ENCODE measurements at places on chromosomes 2 and 18. TPM values are rescaled to one million over a fixed set of nuclear protein-coding genes. Genes with fewer than 3 reads are reported as not detected.

IAH1 gene
- 64.9 TPM for total RNA-seq

CYP27A1 gene
- 0.19 TPM for total RNA-seq

RTP5 gene
- not detected for total RNA-seq

SPTBN1 gene
- 128 TPM for total RNA-seq

VIT gene
- total RNA-seq = 11.6 TPM

ZNF2 gene
- 2.9 TPM for total RNA-seq

ABCA12 gene
- total RNA-seq = 0.08 TPM

SERPINB4 gene
- total RNA-seq = not detected

PCARE gene
- total RNA-seq = not detected

CBLN2 gene
- total RNA-seq = not detected

CAMKMT gene
- 5.1 TPM for total RNA-seq

- H3K27ac ChIP-seq = no peak overlapping the region
- no peak for DNase-seq
- no peaks in the 10 kb centered on the region for H3K4me1 ChIP-seq
- H3K4me3 ChIP-seq = no peak overlapping the region
- H3K36me3 ChIP-seq = no peaks in the 10 kb centered on the region
These were observed 157.0 kb downstream of the ERBB4 start for GRCh38 chr2:212381428-212382102.

DNA sequence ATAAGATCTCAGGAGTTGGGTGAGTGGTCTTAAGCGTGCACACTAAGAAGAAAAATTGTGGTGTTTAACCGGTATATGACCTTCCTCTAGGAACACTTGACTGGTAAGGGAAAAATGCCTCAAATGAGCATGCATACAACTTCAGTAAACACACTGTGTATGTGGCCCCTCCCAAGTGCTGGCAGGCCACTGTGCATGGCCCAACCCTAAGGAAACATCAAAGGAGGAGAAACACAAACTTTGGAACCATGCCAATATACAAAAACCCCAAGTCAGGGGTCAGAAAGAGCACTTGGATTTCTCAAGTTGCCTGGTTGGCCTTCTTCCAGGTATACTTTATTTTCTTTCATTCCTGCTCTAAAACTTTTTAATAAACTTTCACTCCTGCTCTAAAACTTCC, 308.9 kb upstream of the LRRTM4 start:
- no peak for DNase-seq
- no peak overlapping the region for H3K4me3 ChIP-seq
- no peak overlapping the region for H3K27ac ChIP-seq
- H3K27me3 ChIP-seq = no peaks in the 10 kb centered on the region
- H3K36me3 ChIP-seq = peaks cover 12% of the 10 kb centered on the region

GRCh38 chr2:181241366-181241765, 215.8 kb upstream of the ITGA4 start:
- no peak for DNase-seq
- H3K4me1 ChIP-seq = 0 out of 2 replicates have a peak, but pooled peaks cover 6% of the 10 kb centered on the region
- H3K36me3 ChIP-seq = no peaks in the 10 kb centered on the region
- H3K27ac ChIP-seq = no peak overlapping the region

DNA sequence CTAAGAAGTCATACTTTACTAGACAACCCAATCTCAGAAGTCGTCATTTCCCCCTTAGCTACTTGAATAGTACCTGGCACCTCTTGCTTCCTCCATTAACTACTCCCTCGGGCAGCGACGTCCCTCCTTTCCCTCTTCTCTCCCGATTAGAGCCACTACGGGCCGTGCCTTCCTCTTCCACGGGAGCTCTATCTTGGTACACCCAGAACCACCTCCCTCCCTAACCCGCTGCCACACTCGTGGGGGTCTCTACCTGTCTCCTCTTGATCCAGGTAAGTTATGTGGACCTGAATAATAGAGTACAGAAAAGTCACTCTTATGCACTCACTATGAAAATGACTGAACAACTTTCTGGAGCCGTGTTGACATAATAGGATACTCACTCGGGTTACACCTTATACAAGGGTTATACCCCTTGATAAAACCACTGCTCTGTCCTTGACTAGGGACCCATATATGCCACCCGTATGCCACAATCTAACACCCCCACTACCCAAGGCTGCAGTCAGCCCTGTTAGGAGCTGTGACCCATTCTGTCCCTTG, 595 bp upstream of the HDHD2 start:
- peak overlapping the region; percentile 93 for H3K27ac ChIP-seq
- peaks cover 38% of the 10 kb centered on the region for H3K4me1 ChIP-seq
- peak overlapping the region; percentile 94 for H3K4me3 ChIP-seq
- DNase-seq = no peak
- peaks cover 22% of the 10 kb centered on the region for H3K36me3 ChIP-seq

DNA sequence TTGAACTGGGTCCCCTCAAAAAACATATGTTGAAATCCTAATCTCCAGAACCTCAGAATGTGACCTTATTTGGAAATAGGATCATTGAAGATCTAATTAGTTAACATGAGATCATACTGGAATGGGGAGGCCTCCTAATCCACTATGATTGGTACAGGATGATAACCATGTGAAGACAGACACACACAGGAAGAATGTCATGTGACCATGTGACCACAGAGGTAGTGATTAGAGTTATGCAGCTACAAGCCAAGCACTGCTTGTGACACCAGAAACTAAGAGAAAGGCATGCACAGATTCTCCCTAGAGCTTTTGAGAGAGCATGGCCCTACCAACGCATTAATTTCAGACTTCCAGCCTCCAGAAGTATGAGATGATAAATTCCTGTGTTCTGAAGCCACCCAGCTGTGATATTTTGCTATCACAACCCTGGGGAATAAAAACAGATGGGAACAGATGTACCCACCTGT, 47.0 kb upstream of the TGIF1 start:
- peaks cover 28% of the 10 kb centered on the region for H3K27me3 ChIP-seq
- H3K27ac ChIP-seq = no peak overlapping the region
- no peak for DNase-seq
- H3K36me3 ChIP-seq = no peaks in the 10 kb centered on the region

DNA sequence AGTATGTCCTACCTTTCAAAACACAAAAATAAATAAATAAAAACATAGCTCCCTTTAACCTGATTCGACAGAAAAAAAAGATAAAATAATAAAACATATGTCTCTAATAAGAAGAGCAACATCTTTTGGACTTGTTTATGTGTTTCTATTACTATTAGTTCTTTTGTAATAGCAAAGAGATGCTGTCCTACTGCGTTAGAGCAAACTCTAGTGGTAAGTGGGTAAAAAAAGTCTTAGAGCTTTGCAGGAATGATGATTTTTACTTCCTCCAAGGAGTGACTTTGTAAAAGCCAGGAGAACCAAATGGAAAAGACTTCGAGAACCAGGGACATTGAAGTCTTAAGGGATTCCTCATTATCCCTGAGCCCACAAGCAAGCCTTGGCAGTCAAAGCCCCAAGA, 450.1 kb downstream of the METTL4 start:
- DNase-seq = no peak
- no peaks in the 10 kb centered on the region for H3K36me3 ChIP-seq
- no peaks in the 10 kb centered on the region for H3K4me1 ChIP-seq
- H3K27ac ChIP-seq = no peak overlapping the region
- peaks cover 8% of the 10 kb centered on the region for H3K27me3 ChIP-seq

- no peak overlapping the region for H3K4me3 ChIP-seq
- H3K36me3 ChIP-seq = peaks cover 5% of the 10 kb centered on the region
- H3K4me1 ChIP-seq = no peaks in the 10 kb centered on the region
- DNase-seq = no peak
- H3K27ac ChIP-seq = no peak overlapping the region
- no peaks in the 10 kb centered on the region for H3K27me3 ChIP-seq
These were observed 138.9 kb upstream of the KLHL14 start for GRCh38 chr18:32911660-32912284.

DNA sequence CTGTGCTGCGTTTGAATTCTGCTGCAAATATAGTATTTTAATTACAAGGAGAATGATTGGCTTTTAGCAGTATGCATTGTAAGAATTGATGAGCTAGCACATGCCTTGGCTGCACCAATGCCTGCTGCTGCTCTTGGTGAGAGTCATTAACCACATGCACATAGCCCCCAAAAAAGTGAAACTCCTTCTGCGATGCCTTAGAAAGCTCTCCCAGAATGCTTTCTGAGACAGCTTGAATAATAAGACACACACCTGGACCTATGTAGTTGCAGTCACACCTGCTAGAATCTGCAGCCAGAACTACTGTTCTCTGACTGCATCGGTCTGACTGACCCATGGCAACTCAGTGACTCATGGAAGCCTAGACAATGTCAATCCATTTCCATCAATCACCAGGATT, 170.1 kb upstream of the DDX18 start:
- no peak overlapping the region for H3K27ac ChIP-seq
- peaks cover 8% of the 10 kb centered on the region for H3K36me3 ChIP-seq
- no peaks in the 10 kb centered on the region for H3K27me3 ChIP-seq
- no peaks in the 10 kb centered on the region for H3K4me1 ChIP-seq
- H3K4me3 ChIP-seq = no peak overlapping the region

DNA sequence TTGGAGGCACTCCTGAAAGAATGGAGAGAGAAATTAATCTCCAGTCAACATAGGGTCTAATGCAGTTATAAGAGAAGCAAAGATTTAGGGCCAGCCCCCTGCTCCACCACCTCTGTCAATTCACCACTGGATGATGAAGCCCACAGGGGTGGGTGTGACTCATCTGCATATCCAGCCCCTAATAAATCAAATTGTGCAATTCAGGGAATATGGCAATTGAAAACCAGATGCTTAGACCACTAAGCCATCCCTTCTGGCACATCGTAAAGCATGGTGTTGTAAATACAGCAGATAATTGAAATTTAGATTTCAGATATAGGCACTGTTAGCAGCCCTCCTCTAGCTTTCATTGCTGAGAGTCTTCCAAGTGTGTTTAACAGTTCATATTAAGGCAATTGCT, 541.4 kb downstream of the PARD3B start:
- H3K27ac ChIP-seq = no peak overlapping the region
- H3K27me3 ChIP-seq = no peaks in the 10 kb centered on the region
- H3K4me3 ChIP-seq = no peak overlapping the region
- H3K36me3 ChIP-seq = no peaks in the 10 kb centered on the region

GRCh38 chr2:60676706-60677330, 79.2 kb upstream of the PAPOLG start:
- H3K27ac ChIP-seq = no peak overlapping the region
- peaks cover 11% of the 10 kb centered on the region for H3K27me3 ChIP-seq

- peaks cover 5% of the 10 kb centered on the region for H3K27me3 ChIP-seq
- DNase-seq = no peak
- no peaks in the 10 kb centered on the region for H3K36me3 ChIP-seq
- peak within 1 kb of the TSS; percentile 47 for H3K4me3 ChIP-seq
- H3K27ac ChIP-seq = no peak within 1 kb of the TSS
These were observed at the start of gene DNMT3A for GRCh38 chr2:25341753-25342371. Gene DNMT3A, minus strand, starts transcription at chr2:25341925. Its CDS starts 27,941 bp downstream, at chr2:25313984.

DNA sequence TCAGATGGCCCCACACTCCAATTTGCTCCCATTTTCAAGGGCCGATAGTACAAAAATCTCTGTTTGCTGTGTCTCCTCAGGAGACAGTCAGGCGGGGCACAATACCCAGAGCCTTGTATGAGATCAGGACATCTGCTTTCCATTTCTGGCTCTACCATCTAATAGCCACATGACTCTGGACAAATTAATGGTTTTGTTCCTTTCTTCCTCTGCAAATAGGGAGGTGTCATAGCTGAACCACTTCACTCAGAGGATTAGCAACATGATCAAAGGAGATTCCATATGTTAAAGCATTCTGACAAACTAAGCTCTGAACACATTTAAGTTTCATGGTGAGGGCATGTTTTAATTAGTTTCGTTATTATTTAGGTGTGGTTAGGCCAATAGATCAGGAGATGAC, 602.1 kb upstream of the SYT4 start:
- H3K4me1 ChIP-seq = no peaks in the 10 kb centered on the region
- H3K27me3 ChIP-seq = no peaks in the 10 kb centered on the region
- H3K27ac ChIP-seq = no peak overlapping the region
- H3K4me3 ChIP-seq = no peak overlapping the region
- DNase-seq = no peak
- no peaks in the 10 kb centered on the region for H3K36me3 ChIP-seq

DNA sequence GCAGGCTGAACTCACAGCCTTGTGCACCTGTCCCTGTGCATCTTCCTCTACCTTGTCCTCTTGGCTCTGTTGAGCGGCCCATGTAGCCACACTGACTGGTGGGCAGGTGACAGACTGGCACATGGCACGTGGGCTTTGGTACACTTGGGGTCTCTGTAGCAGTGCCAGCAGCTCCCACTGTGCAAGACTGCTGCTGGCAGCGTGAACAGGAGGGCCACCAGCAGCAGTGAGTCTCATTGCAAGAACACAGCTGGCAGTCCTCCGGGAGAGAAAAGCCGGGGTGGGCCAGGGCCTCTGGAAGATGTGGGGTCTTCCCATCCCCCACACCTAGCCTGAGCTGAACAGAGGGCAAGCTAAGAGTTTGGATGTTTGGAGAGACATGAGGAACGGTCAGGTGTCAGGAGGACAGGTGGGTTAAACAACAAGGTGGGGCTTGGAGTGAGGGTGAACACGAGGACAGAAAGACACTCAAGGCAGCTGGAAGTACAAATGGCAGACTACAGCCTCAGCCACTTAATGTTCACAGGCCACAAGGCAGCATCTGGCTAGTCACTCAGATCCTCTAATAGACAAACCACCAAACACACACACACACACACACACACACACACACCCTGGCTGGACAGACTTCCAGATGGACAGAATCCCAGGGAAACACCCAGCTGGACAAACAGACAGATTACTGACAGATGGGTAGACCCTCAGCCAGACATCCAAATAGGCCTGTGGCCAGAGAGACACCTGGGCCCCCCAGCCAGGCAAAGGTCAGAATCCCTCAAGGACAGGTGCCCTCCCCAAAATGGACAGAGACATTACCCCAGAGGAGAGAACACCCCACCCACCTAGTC, 2.3 kb upstream of the PTPN18 start:
- H3K4me1 ChIP-seq = peaks cover 21% of the 10 kb centered on the region
- no peaks in the 10 kb centered on the region for H3K27me3 ChIP-seq
- DNase-seq = no peak
- no peak overlapping the region for H3K27ac ChIP-seq
- no peak overlapping the region for H3K4me3 ChIP-seq

DNA sequence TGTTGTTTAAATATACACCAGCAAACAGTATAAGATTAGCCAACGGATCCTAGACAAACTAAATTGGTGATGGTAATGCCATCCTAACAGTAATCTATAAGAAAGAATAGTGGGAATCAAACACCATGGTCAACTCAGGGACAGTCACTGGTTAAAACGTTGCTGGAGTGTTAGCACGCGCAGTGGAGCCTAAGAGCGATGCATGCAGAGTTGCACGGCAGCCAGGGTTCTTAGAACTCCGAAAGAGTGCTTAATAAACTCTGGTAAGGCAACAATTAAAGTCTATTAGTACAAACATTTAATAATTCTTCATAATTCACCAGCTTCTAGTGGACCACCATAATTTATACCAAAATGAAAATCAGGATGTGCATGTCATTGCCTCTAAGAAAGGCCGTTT, 22.2 kb downstream of the LANCL1 start:
- no peak overlapping the region for H3K27ac ChIP-seq
- no peaks in the 10 kb centered on the region for H3K27me3 ChIP-seq
- no peaks in the 10 kb centered on the region for H3K4me1 ChIP-seq
- DNase-seq = no peak

- H3K4me1 ChIP-seq = no peaks in the 10 kb centered on the region
- no peak overlapping the region for H3K4me3 ChIP-seq
- H3K27ac ChIP-seq = no peak overlapping the region
- no peaks in the 10 kb centered on the region for H3K27me3 ChIP-seq
These were observed 326.7 kb downstream of the AGAP1 start for GRCh38 chr2:235820571-235820970.

- peak overlapping the region; percentile 90 for H3K27ac ChIP-seq
- H3K27me3 ChIP-seq = peaks cover 2% of the 10 kb centered on the region
- peak; percentile 65 for DNase-seq
These were observed 19.1 kb upstream of the SLC20A1 start for GRCh38 chr2:112626604-112627059.

- no peak overlapping the region for H3K4me3 ChIP-seq
- no peaks in the 10 kb centered on the region for H3K36me3 ChIP-seq
- no peak for DNase-seq
- no peak overlapping the region for H3K27ac ChIP-seq
These were observed 234.9 kb upstream of the CYRIA start for GRCh38 chr2:16900405-16901025.
